ENCODE measurements at places on chromosomes 11 and 22.

GRCh38 chr11:125188021-125188420, 23.5 kb downstream of the PKNOX2 start:
- no peak for DNase-seq

DNA sequence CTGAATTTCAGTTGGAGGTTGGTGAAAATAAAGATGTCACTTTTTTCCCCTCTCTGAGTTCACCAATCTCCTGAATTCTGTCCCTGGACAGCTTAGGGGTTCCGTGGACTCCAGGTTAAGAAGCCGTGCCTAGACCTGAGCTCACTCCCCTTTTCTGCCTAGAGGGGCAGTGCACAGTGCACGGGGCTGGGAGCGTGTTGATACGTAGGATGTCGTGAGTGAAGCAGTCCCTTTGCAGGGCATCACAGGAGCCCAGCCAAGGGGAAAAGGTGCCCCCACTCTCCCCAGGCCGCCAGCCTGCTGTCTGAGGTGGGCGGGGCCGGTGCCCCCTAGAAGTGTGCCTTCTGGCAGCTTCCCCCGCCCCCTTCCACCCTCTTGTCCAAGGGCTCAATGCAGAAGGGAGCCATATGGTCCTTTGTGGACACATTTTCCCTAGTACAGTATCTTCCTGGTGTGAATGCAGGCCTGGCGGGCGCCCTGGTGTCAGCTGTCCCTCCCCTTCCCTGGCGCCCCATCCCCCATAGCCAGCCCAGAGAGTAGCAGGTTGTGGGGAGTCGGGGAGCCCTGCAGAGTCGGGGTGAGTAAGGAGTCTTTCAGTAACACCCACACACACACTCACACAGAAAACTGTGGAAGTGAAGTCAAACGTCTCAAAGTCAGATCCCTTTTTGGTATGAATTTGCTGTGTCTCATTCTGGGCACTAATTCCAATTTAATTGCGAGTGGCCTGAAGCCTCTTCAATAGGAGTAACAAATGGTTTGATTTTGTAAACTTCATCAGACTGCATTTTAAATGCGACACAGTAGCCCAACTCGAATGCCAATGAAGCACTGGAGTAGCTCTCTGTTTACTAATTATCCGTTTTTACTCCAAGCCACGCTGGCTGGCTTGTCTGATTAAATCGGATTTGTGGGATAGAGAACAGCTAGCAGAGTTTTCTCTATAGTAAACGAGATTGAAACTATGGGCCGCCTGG, 67.5 kb upstream of the NNMT start:
- DNase-seq = no peak

- DNase-seq = no peak
Observed at GRCh38 chr11:121419836-121420235, 32.3 kb upstream of the SORL1 start.

GRCh38 chr11:69488543-69488940, 7.1 kb downstream of the LINC01488 start:
- DNase-seq = no peak

- DNase-seq = no peak
Observed at GRCh38 chr11:78796956-78797355, 222.3 kb upstream of the NARS2 start.

DNA sequence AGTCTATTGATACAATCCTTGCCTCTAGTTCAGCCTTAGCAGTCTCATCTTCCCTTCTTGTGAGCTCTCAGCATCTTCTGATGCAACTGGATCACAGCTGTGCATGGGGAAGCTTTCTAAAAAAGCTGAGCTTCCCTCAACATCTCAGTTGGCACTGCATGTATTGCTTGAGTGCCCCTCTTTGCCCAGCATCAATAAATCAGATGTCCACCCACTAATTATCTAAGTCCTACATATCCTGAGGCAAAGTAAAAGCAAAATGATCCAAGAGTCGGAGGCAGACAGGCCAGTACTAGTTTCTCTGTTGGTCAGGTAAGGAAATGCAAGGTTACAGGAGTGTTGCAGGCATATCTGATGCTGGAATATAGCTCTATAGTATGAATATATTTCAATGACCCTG, 334.5 kb upstream of the NCAM1 start:
- DNase-seq = no peak

- DNase-seq = no peak
Observed at GRCh38 chr11:116371146-116371545, 401.6 kb downstream of the BUD13 start.

DNA sequence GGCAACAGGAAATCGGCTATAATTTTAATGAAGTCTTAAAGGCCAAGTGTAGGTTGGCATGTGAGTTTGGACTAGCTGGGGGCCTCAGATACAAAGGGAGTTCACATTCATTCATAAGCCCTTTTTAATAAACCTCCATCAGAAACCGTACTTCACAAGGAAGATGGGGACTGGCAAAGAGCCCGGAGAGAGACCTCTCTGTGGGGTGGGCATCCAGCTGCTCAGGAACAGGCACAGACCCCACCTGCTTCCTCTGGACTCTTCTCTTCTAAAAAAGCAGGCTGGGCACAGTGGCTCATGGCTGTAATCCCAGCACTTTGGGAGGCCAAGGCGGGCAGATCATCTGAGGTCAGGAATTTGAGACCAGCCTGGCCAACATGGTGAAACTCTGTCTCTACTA, 3.9 kb upstream of the ARFGAP3 start:
- DNase-seq = no peak

DNA sequence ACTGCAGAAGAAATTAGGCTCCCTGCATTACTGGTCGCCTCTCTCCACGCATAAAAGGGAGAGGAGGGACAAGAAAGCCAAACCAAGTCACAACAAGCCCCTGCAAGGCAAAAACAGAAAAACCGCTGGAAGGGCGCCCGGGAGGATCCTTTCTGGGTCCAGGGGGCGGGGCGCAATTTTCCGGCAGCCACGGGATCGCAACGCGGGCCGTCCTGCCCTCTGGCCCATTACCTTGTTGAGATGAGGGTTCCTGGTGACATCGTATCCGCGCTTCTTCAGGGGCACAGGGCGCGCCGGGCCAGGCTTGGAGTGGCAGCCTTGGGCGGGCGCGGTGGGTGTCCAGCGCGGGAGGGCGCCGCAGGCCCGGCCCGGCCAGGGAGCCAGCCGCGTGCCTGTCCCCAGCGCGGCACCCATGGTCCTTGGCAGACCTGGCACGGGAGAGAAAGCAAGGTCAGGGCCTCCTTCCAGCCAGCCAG, 847 bp downstream of the ME3 start:
- no peak for DNase-seq

GRCh38 chr11:78417888-78418583, 416 bp upstream of the GAB2 start:
- peak; percentile 84 for DNase-seq

DNA sequence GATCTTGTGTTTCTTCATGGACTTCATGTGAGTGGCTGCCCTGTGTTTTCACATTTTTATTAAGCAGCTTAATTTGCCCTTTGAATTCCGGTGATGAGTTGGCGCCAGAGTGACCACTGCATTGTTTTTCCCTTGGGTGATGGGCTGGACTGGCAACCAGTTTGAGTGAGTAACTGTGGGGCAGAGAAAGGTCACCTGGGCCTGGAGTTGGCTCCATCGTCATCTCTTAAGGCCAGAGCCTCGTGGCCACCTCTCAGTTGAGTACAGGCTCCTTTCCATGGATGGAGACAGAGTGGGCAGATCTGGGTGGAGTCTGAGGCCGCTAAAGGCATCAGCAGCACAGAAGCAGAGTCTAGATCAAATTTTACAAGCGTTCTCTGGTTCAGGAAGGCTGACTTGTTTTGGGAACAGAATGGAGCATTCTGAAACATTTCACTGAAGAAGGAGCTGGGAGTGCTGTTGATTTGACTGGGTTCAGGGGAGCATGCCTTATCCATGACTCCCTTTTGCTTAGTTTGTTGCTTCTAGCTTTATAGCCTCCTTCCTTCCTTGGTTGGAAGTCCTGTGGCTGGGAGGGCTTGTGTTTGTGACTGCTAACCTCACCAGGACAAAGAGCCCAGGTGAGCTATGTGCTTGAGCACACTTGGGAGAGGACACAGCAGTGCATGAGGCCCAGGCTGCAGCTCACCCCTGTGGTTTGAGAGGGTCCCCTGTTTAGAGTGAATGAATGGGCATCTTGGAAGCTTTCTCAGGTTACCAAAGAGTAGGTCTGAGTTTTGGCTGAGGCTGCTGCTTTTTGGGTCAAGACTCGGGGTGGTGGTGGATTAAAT, 7.8 kb downstream of the BCR start:
- no peak for DNase-seq

GRCh38 chr11:61004761-61005181, 33.3 kb downstream of the CD6 start:
- DNase-seq = peak; percentile 48

- DNase-seq = no peak
Observed at GRCh38 chr11:74339619-74340018, 28.2 kb upstream of the P4HA3 start.

DNA sequence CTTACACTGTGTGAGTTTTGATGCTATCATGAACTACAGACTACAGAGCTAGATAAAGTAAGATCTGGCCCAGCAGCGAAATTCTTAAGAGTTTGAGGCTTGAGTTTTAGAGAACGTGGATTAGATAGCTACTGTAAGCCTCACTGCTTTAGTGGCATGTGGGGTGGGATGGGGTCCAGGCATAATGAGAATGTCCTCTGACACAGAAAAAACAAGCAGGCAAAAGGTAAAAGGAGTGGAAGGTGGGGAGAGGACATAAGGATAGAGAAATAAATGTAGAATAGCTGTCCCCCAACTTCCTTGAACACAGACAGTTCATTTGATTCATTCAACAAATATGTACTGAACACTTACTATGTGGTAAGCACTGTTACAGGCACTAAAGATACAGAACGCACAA, 324.5 kb upstream of the PITPNB start:
- no peak for DNase-seq

GRCh38 chr11:64003807-64004589, 17.8 kb downstream of the OTUB1 start:
- DNase-seq = no peak

- no peak for DNase-seq
Observed at GRCh38 chr22:46801826-46802607, 39.6 kb downstream of the TBC1D22A start.

DNA sequence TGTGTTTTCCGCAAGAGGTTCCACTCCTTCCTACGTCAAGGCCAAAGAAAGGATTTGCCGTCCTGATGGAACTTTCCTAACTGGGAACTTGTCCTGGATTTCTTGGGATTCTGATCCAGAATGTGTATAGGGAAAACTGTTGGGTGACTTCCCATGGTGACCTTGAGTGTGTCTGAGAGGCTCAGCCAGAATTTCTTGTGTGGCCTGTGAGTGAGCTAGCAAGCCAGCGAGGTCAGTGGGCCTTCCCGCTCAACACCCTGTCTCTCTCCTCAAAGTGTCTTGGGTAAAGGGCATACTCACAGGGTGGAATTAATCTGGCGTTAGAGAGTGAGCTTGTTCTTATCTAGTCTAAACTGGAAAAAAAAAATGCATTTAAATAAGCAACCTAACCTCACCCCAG, 20.4 kb downstream of the ZNRF3 start:
- DNase-seq = no peak

DNA sequence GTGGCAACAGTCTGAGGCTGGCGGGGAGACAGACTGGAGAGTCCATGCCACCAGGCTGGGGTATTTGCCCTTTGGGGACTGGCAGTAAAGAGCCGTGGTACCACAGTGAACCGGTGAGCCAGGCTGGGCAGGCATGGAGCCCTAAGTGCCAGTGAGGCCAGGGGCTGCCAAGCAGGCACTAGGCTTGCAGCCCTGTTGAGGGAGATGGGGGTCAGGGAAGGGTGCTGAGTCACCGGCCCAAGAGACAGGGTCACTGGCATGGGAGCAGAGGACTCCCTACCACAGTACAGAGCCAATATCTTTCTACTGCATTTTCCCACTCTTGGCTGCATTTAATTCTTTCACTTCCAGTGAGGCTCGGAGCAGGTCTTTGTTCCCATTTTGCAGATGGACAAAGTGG, 30.7 kb upstream of the TEF start:
- DNase-seq = no peak

DNA sequence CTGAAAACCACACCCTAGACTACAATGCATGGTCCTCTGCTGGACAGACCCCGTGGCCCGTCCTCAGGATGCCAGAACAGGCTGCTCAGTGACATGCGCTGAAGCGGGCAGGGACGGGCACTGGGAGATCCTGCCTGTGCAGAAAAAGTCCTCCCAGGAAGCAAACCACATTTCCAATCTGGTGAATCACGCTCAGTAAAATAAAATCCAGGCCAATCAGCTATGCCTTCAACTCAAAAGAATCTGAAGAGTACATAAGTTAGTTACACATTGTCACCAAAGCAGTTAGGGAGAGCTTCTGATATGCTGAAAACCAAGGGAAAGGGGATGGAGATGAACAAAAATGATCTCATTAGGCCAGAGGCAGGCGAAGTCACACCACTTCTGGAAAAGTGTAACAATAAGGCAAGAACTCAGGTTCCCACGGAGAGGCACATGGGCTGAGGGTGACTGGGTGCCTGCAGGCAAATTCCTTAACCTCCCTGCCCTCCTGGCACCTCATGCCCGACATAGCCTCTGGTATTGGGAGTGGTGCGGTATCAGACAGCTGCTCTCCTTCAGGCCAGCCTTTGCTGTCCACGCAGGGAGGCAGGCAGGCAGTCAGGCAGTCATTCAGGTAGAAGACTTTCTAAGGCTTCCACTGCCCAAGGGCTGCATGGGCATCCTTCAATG, 66.4 kb downstream of the APOL5 start:
- DNase-seq = no peak

DNA sequence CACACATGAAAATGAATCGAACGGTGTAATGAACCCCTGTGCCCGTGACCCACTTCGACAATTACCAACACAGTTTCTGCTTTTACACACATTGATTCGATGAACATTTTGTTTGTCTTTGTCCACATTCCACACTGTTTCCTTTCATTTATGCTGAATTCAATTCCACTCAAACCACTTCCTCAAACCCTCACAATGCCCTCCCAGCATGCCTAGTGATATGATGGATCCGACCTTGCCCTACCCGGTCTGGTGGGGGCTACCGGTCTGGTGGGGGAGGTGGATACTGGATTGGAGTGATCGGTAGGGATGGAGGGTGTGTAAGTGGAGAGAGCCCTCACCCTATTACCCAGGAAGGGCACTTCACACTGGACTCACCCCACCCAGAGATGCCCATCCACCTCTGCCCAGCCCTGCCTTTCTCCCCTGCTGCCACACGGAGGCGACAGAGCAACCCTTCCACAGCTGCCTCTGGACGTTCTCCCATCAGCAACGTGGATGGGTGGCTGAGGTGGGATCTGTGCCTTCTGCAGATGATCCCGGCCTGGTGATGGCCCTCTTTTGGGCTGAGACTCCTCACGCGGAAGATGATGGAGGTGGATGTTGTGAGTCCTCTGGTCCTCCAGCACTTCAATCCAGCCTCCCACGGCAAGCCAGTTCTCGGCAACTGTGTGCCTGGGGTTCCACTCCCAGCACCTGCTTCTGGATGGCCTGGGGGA, 33.0 kb upstream of the P2RY2 start:
- peak; percentile 64 for DNase-seq

All from activated CD4-positive, alpha-beta memory T cell treated with anti-CD3 and anti-CD28 coated beads, Interleukin-2, amount 10 ng/mL, durations not matched to agents 7 days and 5 days (primary cell).